ENCODE measurements at places on chromosomes 6 and 20.

DNA sequence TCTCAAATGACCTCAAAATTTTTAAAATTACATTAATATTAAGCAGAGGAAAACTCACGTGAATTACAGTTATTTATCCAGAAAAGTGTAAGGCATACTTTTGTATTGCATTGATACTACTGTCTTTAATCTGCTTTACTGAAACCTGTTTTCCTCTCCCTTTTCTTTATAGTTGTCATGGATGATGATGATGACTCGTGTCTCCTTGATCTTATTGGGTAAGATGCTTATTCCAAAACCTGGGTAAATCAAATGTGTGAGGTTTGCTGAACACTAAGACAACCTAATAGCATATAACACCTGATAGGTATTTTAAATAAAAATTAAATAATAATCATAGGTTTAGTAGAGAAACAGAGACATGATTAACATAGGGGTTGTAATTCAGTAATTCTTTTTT, 40.0 kb downstream of the BICRAL start:
- DNase-seq, result no peak

- DNase-seq, result peak; percentile 71
These were observed 901 bp upstream of the TRIM26 start for GRCh38 chr6:30213957-30214656.

DNA sequence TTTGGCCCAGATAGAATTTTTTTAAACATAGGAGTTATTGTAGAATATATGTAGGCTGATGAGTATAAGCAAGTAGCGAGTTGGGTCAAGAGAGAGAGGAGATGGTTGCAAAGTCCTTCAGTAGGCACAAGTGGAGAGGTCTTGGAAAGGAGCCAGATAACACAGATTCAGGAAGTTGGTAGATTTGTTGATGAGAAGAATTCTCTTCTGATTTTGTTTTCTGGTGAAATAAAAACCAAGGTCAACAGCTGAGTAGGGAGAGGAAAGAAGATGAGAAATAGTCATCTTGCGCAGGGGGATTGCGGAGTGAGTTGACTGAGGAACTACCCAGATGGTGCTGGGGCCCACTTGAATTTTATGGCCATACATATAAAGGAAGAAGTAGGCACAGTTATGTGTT, 17.4 kb upstream of the CD83 start:
- DNase-seq, result no peak

GRCh38 chr6:152636021-152636608, 1.0 kb downstream of the SYNE1 start:
- peak; percentile 38 for DNase-seq

GRCh38 chr20:51423810-51424209, 118.7 kb downstream of the NFATC2 start:
- no peak for DNase-seq

DNA sequence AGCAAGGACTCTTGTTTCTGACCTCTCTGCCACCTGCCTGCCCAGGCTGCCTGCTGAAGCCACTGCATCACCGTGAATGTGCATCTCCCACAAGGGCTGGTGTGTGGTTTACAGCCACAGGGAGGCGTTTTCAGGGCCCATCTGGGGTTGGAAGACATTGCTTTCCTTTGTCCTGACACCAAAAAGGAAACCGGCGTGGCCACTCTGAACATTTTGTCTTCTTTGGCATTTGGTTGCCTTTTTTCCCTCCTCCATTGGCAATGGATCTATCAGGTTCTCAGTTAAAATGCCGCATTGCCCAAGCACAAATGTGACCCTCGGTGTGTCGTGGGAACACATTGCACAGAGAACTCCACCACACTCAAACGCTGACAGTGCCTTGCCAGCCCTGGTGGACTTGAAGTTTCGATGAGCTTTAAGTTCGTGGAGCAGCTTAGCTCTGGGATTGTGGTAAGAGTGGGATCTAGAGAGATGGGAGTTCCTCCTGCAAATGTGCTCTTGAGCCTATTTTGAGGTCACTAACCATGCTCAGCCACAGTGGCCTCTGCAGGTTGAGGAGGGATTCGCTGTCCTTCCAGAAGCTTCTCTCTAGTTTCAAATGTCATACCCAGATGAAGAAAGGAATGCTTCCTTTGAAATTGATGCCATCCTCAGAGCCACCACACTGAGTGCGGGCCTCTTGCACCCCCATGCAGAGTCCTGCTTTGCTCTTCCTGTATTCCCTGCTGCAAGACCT, 14.8 kb upstream of the PCK1 start:
- DNase-seq, result no peak
